Astrocyte of the cerebellum (primary cell): ENCODE measurements at places on chromosomes 16 and 17.

- no peak for DNase-seq
Observed at GRCh38 chr17:6240601-6241000, 170.4 kb downstream of the WSCD1 start.

DNA sequence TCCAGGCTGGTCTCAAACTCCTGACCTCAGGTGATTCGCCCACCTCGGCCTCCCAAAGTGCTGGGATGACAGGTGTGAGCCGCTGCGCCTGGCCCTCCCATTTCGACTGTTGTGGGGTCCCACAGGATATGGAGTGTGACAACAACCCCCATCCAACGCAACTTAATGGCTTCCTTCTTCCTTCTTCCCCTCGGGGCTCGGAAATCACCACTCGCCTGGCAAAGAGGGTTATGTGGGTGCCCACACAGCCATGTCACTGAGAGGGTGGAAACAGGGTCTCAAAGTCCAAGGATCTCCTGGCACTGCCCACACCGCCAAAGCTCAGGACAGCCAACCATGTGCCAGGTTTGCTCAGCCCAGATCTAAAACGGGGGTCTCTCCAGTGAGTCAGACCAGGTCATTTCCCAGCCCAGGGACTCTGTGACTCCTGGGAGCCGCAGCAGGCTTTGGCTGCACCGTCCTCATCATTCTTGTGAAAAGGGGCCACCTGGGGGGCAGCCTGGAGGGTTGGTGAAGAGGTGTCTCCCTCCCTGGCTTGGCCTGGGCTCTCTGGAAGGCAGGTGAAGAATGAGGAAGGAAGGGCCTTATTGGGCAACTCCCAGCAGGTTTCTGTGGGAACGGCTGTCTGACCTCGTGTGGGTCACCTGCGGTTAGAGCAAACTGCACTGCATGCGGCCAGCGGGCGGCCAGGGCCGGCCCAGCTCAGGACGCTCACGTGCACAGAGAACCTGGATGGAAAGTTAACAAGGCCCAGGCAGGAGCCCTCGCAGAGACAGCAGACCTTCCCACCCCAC is 25.3 kb upstream of the LITAF start:
- DNase-seq = peak; percentile 15

GRCh38 chr17:75724016-75725003 is 3.1 kb downstream of the ITGB4 start:
- DNase-seq = no peak

DNA sequence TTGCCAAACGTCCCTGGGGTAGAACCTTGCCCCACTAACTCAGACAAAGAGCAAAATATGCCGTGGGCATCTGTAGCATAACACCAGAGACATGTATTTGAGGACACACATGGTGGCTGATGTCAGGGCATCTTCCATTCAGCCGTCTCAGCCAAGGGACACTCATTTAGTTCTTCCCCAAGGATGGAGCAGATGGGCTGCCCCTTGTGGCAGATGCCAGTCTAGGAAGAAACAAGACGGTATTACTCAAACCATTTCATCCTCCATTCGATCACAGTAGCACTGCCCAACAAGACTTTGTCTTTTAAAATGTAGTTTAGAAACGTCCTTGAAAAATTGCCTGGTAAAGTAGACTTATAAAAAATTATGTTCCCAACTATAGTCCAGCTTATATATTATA is 937.6 kb upstream of the EEF2KMT start:
- no peak for DNase-seq

DNA sequence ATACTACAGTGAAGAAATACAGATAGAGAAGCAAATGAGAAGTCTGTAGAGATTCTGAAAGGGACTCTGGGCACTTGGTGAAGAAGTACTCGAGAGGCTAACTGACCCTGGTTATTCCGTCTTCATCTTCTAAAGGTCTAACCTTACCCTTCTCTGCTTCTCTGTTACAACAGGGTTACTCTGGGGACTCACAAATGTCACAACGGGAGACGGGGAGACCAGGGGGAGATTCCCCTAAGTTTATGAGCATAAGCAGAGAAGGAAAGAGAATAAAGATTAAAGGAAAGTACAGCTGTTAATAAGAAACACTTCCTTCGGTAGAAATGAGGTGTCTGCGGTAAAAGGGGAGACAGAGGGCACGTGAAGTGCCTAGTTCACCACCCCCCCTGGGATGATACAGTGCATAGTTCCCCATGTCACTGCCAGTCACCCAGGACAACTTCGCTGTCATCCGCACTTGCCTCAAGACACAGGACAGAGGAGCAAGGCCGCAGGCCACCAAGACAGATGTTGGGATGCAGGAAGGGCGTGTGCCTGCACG is 75.2 kb upstream of the TRAP1 start:
- no peak for DNase-seq

- no peak for DNase-seq
Observed at GRCh38 chr16:85025781-85026653, 1.6 kb upstream of the KIAA0513 start.

- no peak for DNase-seq
Observed at GRCh38 chr16:24728891-24729242, 584 bp upstream of the TNRC6A start.

GRCh38 chr16:54595621-54596020 is 309.0 kb upstream of the IRX3 start:
- DNase-seq = no peak

DNA sequence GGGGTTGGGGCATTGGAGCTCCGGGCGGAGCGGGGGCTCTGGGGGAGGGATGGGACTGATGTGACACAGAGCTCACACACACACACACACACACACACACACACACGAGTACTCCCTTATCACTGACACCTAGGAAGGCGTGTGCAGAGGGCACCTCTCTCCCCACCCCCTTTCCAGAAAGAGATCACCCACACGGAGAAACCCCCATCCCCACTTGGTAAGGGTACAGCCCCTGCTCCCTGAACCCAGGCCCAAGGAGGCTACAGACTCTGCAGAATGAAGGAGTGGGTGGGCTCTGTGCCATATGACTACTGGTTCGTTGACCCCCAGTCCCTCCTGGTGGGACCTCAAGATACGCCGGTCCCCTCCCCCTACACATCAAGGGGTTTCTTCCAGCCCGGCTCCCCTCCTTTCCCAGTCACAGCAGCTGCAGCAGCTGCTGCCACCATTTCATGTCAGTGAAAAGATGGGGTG is 8.7 kb upstream of the ARHGAP23 start:
- no peak for DNase-seq

DNA sequence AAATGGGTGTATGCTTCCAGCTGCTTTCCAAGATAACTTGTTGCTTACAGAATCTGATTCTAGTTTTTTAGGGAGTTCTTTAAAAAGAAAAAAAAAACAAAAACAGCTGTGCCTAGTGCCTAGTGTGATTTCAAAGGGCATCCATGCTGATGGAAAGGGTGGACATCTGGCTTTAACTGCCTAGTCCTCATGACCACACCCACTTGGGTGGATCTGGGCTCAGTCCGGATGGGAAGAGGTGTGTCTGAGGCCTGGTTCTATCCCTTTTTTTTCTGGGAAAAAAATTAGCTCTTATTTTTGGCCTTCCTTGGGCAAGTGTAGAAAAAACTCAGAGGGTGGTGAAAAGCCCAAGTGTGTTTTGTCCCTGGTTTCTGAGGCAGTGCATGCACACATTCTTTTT is 132.3 kb upstream of the CDH11 start:
- DNase-seq = no peak

DNA sequence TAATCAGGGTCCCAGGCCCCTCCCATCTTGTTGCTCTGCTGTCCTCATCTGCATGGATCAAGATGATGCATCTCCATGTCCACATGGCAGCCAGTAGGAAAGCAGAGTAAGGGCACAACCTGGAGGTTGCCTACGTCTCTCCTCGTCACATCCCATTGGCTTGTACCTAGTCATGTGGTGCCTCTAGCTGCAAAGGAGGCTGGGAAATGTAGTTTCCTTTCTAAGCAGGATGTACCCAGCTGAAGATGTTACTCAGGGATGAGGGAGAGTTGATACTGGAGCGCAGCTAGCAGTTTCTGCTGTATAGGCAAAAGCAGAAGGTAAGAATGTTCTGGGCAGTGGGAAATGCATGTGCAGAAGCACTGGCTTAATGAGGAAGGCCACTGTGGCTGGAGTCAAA is 20.8 kb downstream of the ABCC1 start:
- no peak for DNase-seq

GRCh38 chr17:19304209-19304608 is 58.3 kb downstream of the B9D1 start:
- no peak for DNase-seq

GRCh38 chr17:47254403-47254943 is 846 bp downstream of the ITGB3 start:
- DNase-seq = no peak

- no peak for DNase-seq
Observed at GRCh38 chr16:2276368-2277195, 8.7 kb upstream of the RNPS1 start.

- DNase-seq = no peak
Observed at GRCh38 chr16:30368122-30368791, 2.0 kb downstream of the TBC1D10B start.
